NAMALWA (cell line): ENCODE measurements at places on chromosomes 6 and 20.

DNA sequence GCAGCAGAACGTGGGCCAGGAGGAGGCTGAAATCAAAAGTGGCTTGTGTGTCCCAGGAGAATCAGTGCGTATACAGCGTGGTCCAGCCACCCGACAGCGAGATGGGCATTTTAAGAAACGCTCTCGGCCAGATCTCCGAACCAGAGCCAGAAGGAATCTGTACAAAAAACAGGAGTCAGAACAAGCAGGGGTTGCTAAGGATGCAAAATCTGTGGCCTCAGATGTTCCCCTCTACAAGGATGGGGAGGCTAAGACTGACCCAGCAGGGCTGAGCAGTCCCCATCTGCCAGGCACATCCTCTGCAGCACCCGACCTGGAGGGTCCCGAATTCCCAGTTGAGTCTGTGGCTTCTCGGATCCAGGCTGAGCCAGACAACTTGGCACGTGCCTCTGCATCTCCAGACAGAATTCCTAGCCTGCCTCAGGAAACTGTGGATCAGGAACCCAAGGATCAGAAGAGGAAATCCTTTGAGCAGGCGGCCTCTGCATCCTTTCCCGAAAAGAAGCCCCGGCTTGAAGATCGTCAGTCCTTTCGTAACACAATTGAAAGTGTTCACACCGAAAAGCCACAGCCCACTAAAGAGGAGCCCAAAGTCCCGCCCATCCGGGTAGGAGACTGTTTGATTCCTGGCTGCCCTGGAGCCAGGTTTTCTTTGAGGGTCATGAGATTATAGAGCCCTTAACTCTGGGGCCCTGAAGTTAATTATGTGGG, 75.3 kb downstream of the ASXL1 start:
- no peak for DNase-seq

DNA sequence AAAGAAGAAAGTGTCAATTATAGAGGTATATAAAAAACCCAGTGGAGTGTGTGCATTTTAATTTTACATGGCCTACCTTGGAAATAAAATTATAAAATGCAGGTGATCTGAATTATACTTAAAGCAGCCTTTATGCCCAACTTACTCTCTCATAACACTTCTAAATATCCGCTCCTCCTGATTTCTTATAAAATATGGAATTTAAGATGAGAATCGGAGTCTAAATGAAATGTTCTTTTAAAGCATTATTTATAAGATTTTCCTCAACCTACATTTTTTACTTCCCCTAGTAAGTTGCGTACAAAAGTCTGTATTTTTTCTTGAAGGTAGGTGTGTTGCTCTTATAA, 3.5 kb downstream of the CITED2 start:
- no peak for DNase-seq

GRCh38 chr20:48722737-48723191, 105.0 kb downstream of the PREX1 start:
- DNase-seq: peak; percentile 48

GRCh38 chr6:135146162-135146934, 34.8 kb upstream of the MYB start:
- DNase-seq: no peak

DNA sequence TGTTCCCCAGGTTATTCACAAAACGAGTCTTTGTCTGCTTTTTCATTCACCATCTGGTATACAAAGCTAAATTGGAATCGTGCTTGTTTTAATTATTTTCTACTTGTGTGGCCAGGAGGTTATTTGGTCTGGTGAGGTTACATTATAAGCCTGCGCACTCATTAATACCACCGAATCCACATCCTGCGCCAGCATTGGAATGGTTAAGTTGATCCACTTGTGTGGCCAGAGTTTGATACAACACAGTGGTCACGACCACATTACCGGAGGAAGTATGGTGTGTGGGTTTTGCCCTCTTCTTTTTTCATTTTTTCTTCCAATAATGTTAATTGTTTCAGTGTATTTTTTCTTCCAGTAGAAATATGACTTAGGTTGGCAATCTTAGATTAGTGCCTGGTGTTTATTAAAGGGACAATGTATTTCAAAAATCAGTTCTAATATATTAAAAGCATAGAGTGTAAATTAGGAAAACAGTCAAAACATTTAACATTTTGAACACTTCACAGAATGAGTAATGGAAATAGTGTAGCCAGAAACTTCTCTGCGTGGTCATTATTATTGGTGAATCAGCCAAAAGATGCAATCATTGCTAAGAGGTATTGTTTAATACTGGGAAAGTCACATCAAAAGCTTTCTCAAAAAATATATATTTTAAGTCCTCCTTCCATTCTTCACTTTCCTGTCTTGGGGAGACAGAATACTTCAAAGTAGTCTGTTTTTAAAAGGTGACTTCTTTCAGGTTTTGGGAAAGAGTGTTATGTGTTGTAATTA, 84.5 kb downstream of the JARID2 start:
- no peak for DNase-seq

GRCh38 chr6:75546381-75546780, 52.8 kb upstream of the FILIP1 start:
- peak; percentile 39 for DNase-seq

GRCh38 chr6:151186306-151186705, 53.5 kb upstream of the AKAP12 start:
- DNase-seq: no peak

DNA sequence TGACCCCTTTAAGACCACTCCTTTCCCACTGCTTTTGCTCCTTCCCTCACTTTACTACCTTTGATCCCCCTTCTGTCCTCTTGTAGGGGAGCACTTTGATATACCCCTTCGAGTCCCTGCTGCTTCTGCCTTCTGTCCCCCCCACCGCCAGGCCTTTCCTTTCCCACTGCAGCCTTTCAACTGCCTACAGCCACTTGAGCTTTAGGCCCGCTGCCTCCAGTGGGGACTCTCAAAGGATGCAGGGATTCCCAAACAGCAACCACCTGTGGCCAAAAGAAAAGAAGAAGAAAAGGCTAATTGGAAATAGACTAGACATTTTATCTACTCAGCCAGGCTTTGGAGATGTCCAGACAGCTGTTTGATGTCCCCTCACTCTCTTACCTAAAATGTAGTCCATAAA, 77.0 kb upstream of the DTNBP1 start:
- DNase-seq: no peak

DNA sequence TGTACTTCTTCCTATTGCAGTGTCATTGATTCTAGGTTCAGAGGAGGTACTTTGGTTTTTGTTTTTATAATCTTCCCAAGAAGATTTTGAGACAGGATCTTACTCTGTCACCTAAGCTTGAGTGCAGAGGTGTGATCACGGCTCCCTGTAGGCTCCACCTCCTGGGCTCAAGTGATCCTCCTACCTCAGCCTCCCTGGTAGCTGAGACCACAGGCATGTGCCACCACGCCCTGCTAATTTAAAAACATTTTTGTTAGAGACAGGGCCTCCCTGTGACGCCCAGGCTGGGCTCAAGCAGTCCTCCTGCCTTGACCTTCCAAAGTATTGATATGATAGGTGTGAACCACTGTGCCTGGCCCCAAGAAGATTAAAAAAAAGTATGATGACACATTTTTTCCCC, 3.4 kb upstream of the SLC17A5 start:
- DNase-seq: no peak

- no peak for DNase-seq
Observed at GRCh38 chr6:25922301-25922700, 8.2 kb downstream of the SLC17A2 start.

- peak; percentile 52 for DNase-seq
Observed at GRCh38 chr6:26053992-26054780, 33.0 kb upstream of the HFE start.

- DNase-seq: no peak
Observed at GRCh38 chr6:106059331-106059730, 26.8 kb upstream of the PRDM1 start.

DNA sequence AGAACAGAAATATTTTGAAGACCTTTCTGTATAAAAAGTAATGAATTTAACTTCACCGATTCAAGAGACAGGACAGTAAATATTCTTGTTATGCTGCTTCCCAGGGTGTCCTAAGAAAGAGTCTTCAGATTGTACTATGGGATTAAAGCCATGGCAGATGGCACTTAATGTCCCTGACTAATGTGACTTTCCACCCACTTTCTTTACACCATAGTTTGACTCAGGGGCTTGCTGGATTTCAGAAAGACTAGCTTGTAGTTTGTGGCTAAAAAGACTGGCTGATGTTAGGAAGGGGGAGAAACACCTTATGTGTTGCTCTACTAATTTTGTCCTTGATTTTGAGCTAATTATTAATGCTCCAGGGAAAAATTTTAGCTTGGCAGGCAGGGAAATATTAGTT, 75.9 kb downstream of the UTRN start:
- DNase-seq: no peak

DNA sequence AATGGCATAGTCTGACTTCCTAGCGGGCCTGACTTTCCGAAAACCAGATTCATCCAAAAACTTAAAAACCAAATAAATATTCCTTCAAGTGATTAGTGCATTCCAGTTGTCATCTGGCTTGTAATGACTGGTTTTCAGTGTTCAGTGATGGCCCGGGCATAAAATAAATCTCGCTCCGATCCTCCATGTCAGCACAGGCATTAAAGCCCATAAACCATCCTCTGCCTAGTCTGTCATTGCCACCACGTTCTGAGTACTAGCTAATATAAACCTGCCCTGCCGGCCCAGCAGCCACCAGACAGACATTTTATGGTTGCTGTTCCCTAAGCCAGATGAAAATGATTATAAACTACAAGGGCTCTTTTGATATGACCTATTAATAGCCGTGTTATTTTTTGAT, 232.3 kb upstream of the GMDS start:
- no peak for DNase-seq

DNA sequence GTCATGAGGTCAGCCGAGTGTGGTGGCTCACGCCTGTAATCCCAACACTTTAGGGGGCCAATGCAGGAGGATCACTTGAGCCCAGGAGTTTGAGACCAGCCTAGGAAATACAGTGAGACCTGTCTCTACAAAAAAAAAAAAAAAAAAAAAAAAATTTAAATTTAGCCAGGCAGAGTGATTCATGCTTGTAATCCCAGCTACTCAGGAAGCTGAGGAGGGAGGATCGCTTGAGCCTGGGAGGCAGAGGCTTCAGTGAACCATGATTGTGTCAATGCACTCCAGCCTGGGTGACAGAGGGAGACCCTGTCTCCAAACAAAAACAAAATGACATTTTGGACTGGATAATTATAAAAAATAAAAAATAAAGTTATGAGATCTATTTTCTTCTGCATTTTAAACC, 56.2 kb downstream of the ADGRF1 start:
- DNase-seq: no peak

DNA sequence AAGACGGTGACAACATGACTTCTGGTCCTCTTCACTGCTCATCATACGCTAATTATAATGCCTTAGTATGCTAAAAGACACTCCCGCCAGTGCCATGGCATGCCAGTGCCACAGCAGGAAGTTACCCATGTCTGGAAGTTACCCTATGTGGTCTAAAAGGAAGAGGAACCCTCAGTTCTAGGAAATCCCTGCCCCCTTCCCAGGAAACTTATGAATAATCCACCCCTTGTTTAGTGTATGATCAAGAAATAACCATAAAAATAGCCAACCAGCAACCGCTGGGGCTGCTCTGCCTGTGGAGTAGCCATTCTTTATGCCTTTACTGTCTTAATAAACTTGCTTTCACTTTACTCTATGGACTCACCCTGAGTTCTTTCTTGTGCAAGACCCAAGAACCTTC, 15.8 kb upstream of the SERPINB9 start:
- DNase-seq: no peak

- no peak for DNase-seq
Observed at GRCh38 chr20:64247307-64247618, 8.3 kb upstream of the PCMTD2 start.

GRCh38 chr20:17357238-17357637, 130.4 kb downstream of the PCSK2 start:
- no peak for DNase-seq

DNA sequence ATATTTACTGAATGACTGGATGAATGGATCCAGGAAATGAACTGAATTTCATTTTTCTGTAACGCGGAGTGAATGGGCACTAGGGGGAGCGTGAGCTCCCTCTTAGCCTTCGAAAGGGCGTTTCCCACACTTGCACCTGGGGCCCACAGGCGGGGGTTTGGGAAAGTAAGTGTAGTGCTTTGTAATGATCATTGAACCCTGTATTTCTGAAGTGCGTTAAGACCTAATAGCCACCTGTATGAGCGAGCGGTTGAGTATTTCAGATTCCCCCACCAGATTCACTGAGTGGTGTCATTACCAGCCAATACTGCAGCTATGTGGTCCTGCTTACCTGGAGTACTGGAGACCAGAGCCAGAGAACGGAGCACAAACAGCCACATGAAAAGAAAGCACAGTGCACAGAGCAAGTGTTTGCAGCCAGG, 10.5 kb downstream of the SYTL3 start:
- DNase-seq: peak; percentile 74

- no peak for DNase-seq
Observed at GRCh38 chr20:62219101-62219991, 732 bp downstream of the HRH3 start.

DNA sequence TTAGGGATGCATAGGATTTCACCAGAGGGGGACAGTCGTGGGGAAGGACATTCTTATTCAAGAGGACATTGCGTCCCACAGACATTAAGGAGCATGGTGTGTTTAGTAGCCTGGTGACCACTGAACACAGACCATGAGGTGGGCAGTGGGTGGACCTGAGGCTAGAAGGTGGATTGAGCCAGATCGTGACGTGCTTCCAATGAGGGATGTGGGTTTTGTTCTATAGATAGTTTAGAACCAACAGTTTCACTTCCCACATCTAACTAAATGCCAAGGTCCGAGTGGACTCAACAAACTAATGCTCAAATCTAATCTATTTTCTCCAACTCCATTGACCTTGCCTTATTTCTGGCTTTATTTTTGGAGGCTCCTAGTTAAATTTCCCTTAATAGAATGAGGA, 58.5 kb downstream of the OGFRL1 start:
- DNase-seq: no peak
